Adrenal gland (tissue), 19 donors: ENCODE measurements at places on chromosomes 4 and X. TPM values are rescaled to one million over a fixed set of nuclear protein-coding genes. Genes with fewer than 3 reads are reported as not detected.

Gene SPANXC
- not detected for polyA plus RNA-seq

Gene ASMT
- polyA plus RNA-seq = 0.40 TPM

Gene RASGEF1B
- polyA plus RNA-seq = 7.1 TPM

Gene CFP
- 12.0 TPM for polyA plus RNA-seq

Gene FAM236C
- not detected for polyA plus RNA-seq
